Stimulated activated CD8-positive, alpha-beta memory T cell treated with anti-CD3 and anti-CD28 coated beads, Interleukin-7, amount 100 ng/mL, for 48 hours (primary cell): ENCODE measurements at places on chromosomes 6 and 20.

DNA sequence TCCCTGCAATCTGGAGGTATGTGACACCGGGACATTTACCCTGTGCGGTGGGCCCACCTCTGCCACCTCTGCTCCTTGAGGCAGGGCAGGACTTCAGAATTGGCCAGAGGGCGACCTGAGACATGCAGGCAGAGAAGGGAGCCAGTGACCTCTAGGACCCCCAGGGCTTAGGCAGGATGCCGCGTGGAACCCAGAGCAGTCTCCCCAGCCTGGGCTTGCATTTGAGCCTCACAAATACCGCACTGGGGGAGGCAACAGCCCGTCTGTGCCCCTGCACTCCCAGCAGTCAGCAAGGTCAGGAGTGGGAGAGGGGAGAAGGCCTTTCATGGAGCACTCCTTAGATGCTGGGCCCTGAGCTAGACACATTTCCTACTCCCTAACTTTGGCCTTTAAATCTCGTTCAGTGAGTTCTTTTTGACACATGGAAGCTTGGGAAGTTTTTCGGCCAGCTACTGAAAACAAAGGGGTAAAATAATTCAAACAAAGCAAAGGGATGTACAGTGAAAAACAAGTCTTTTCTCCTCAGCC is 41.7 kb downstream of the C20orf203 start:
- no peak for DNase-seq

- no peak for DNase-seq
Observed at GRCh38 chr6:37331047-37331446, 22.7 kb upstream of the RNF8 start.

- no peak for DNase-seq
Observed at GRCh38 chr6:137040393-137040792, 4.4 kb downstream of the IL20RA start.

- DNase-seq: no peak
Observed at GRCh38 chr6:89895276-89895874, 1.1 kb downstream of the GJA10 start.

DNA sequence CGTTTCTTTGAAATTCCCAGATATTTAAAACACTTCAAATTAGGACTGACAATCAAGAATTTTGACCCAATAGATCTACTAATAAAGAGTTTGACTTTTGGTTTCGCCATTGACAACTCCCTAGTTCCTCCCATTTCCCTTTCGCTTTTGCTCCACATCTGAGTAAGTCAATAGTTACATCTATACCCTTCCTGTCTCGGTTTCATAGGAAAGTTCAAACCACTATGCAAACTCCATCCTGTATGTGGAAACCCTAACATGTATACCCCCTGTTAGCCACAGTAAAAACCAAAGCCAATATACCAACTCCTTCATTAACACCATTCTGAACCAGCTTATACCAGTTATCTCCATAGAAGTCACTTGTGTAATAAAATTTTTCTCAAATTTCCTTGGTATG is 311.1 kb downstream of the MMUT start:
- DNase-seq: no peak

- DNase-seq: no peak
Observed at GRCh38 chr6:84645000-84645399, 119.4 kb downstream of the TBX18 start.

GRCh38 chr6:122472022-122472340 is 374 bp upstream of the SERINC1 start:
- DNase-seq: no peak

DNA sequence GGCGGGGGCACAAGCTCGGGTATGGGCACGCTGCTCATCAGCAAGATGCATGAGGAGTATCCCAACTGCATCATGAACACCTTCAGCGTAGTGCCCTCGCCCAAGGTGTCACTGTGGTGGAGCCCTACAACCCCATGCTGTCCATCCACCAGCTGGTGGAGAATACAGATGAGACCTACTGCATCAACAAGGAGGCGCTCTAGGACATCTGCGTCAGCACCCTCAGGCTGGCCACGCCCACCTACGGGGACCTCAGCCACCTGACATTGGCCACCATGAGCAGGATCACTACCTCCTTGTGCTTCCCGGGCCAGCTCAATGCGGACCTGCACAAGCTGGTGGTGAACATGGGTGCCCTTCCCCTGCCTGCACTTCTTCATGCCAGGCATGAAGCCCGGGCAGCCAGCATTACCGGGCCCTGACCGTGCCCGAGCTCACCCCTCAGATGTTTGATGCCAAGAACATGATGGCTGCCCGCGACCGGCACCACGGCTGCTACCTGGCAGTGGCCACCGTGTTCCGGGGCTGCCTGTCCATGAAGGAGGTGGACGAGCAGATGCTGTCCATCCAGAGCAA is 12.8 kb downstream of the GABRR2 start:
- DNase-seq: no peak

- DNase-seq: peak; percentile 14
Observed at GRCh38 chr6:105651969-105652368, 249.1 kb upstream of the PREP start.

GRCh38 chr20:10513931-10514575 is 78.9 kb downstream of the SLX4IP start:
- no peak for DNase-seq

DNA sequence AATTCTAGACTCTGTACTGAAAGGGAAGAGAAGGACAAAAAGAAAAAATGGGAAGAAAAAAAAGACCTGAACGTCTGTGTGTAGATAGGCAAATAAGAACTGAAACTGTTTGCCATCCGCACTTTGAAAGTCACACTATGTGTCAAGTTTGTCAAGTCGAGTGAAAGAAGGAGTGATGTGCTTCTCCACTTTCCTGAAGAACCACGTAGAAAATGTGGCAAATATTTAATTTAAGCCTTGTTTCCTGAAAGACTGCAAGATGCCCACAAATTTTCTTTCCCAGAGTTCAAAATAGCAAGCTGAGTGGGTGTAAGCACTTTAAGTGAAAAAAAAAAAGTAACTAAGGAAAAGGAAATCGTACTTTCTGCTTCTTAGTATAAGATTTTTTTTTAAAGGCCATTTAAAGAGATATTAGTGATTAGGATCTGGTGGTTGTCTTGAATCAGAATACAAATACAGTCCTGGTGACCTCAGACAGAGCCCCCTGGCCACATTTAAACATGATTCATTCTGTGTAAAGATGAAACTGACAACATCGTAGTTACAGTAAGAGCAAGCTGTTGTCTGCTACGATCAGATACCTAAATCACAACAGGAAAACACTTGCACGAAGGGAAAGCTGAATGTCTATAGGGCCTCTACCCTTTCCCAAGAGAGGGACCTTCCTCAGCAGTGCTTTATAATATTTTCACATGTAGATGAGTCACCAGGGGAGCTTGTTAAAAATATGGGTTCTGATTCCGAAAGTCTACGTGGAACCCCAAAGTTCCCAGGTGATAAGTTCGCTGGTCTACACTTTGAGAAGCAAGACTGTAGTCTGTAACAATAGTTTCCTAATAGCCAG is 102.3 kb downstream of the HIVEP2 start:
- no peak for DNase-seq

DNA sequence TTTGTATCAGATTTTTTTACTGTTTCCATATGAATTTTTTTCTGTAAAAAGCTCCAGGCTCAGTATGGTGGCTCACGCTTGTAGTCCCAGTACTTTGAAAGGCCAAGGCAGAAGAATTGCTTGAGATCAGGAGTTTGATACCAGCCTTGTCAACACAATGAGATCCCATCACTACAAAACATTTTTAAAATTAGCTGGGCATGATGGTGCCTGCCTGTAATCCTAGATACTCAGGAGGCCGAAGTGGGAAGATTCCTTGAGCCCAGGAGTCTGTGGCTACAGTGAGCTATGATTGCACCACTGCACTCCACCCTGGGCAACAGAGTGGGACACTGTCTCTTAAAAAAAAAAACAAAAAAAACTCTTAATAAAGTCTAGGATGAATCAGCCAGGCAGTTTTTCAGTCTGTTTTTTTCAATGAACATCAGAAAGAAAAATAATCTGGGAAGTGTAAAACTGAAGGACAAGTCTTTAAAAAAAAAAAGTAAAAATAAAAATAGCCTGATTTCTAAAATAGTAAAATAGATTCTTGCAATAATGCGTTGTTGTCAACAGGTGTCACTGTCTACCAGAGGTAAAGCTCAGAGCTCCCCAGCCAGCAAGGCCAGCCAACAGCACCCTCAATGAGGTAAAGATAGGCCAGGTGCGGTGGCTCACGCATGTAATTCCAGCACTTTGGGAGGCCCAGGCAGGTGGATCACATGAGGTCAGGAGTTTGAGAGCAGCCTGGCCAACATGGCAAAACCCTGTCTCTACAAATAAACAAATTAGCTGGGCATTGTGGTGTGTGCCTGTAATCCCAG is 9.3 kb upstream of the ATG5 start:
- peak; percentile 9 for DNase-seq

DNA sequence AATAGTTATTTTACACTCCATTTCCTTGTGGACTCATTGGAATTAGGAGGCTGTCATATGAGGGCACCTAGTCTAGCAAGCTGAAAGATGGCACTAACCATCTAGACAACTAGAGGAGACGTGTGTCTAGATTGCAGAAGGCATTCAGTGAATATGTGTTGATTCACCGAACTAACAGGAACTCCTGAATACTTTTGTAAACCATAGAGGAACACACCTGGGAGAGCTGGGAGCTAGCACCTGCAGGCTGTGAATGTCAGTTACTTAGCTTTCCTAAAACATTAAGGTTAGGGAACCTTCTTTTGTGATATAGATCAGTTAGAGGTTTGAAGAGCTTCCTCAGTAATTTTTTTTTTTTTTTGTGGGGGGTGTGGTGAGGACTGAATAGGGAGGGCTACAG is 7.7 kb downstream of the OPN5 start:
- DNase-seq: no peak

GRCh38 chr6:46491628-46492547 is 639 bp upstream of the RCAN2 start:
- DNase-seq: no peak

DNA sequence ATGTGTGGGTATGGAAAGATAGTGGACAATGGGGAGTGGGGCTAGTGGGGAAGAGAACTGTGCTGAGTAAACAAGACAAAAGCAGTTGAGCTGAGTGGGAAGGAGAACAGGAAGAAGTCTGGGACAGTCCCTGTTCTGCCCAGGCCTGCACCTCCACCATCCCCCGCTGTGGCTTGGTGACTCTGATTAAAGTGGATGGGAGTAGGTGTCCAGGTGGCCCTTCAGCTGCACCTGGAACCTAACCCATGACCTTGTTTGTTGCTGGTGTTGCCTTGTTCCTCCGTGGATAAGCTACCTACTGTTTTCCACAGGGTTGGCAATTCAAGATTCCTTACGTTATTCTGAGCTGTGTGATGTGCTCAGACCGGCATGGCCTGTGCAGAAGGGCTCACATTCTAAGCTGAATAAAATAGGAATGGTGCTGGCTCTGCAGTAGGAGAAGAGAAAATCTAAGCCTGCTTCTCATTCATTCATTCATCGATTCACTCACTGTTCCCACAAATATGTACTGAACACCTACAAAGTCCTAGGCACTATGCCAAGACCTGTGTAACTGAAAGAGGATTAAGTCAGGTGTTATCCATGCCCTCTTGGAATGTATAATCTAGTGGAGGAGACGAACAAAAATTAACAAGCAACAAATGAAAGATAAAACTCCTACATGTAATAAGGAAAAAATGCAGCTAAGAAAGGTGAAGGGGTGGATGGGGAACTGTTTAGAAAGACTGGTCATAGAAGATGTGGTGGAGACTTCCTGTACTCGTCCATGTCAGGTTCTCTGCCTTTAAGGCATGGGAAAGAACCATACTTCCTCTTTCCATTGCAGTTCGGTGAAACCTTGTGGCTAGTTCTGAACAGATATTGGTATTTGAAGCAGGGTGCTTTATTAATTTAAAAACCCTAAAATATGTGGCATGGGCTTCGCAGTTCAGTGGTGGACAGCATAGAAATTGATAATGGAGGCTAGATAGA is 10.1 kb upstream of the CALHM6 start:
- DNase-seq: no peak

- no peak for DNase-seq
Observed at GRCh38 chr6:45548657-45549515, 171.2 kb upstream of the SUPT3H start.

DNA sequence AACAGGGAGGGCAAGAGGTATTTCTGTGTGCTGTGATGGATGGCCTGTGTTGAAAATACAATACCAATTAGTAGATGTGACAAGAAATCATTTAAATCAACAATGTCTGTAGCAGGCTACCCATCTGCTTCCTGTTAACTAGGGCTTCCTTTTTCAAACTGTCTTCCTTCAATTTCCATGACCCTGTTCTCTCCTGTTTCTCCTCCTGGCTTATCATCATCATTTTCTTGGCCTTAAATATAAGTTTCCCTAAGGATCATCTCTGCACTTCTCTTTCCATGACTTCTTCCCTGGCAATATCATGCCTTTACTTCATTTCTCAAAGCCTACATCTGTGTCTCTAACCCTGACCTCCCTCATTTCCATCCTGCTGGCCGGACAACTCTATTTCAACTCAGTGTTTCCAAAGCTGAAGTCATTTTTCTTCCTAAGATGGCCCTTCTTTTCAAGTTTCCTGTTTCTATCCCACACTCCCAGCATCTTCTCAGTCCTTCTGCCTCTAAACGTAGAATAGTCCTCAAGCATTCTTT is 18.2 kb downstream of the ZC2HC1B start:
- no peak for DNase-seq

DNA sequence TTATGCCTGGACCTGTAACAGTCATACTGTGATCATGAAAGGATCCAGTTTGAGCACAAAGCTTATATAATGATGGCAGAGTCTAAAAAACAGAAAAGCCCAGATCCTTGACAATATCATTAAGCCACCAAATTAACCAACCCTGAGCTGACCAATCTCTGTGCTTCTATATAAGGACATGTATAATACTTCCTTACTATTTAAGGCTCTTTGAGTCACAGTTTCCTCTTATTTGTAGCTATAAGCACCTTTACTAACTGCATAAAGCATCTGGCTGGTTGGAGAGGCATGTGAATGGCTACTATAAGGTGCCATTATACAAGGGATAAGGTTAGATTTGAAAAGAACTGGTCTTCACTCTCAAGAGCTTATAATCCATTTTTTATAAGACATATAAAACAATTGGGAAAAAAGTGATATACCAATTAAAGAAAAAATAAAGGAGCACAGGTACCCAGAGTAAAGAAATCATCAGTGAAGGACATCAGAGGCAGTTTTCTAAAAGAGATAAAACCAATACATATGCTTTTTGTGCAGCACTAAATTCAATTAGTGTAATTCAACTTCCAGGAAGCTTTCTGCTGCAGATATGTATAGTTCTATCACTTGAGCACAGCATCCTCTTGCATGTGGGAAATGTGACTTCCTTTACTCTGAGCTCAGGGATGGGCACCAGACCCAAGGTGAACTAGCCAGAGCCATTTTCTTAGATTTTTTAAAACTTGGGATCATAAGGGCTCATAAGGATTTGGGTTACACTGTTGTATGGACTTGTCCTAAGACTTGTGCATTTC is 121.0 kb downstream of the BTBD9 start:
- DNase-seq: no peak

- DNase-seq: no peak
Observed at GRCh38 chr6:146336191-146336590, 207.4 kb upstream of the RAB32 start.

- DNase-seq: no peak
Observed at GRCh38 chr6:30776390-30777154, 32.2 kb upstream of the IER3 start.

GRCh38 chr20:33850159-33850558 is 39.0 kb downstream of the CHMP4B start:
- DNase-seq: no peak

DNA sequence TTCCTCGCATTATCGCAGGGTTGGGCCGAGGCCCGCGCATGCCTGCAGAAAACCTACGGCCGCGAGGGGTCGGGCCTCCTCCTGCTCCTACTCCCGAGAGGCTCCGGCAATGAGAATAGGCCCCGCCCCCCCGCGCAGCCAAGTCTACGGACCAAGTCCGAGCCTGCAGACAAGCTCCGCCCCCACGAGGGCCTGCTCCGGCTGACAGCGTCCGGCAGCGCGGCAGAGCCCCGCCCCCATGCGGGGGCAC is 3.1 kb upstream of the GPSM3 start:
- DNase-seq: peak; percentile 100
